Lung microvascular endothelial cell (primary cell): ENCODE measurements at places on chromosomes 3 and 15. TPM values are rescaled to one million over a fixed set of nuclear protein-coding genes. Genes with fewer than 3 reads are reported as not detected.

The MEGF11 gene
- total RNA-seq: under 0.01 TPM in 1 of 2 replicates, not detected in the other

The MEIS2 gene
- total RNA-seq: 16.6 and 17.3 TPM in 2 replicates

The ZNF80 gene
- total RNA-seq: not detected in 2 replicates

The EBLN2 gene
- total RNA-seq: 2.0 and 3.0 TPM in 2 replicates

The GP5 gene
- under 0.01 and 0.20 TPM in 2 replicates for total RNA-seq

The SPTSSB gene
- total RNA-seq: not detected in 2 replicates

GRCh38 chr3:164186095-164186494 is 892.2 kb downstream of the SI start:
- DNase-seq: no peak

GRCh38 chr15:94523873-94524272 is 292.5 kb downstream of the MCTP2 start:
- DNase-seq: no peak

- DNase-seq: peak; percentile 30
Measured at GRCh38 chr15:40146037-40146436, 14.8 kb upstream of the BUB1B start.

- DNase-seq: peak; percentile 57
Measured at GRCh38 chr15:70770863-70771262, 7.5 kb upstream of the UACA start.

GRCh38 chr3:105353485-105354161 is 13.1 kb upstream of the ALCAM start:
- peak; percentile 77 for DNase-seq

GRCh38 chr3:39136533-39137434 is 16.6 kb downstream of the CSRNP1 start:
- DNase-seq: no peak

GRCh38 chr3:100880072-100880471 is 113.1 kb downstream of the ABI3BP start:
- DNase-seq: no peak

DNA sequence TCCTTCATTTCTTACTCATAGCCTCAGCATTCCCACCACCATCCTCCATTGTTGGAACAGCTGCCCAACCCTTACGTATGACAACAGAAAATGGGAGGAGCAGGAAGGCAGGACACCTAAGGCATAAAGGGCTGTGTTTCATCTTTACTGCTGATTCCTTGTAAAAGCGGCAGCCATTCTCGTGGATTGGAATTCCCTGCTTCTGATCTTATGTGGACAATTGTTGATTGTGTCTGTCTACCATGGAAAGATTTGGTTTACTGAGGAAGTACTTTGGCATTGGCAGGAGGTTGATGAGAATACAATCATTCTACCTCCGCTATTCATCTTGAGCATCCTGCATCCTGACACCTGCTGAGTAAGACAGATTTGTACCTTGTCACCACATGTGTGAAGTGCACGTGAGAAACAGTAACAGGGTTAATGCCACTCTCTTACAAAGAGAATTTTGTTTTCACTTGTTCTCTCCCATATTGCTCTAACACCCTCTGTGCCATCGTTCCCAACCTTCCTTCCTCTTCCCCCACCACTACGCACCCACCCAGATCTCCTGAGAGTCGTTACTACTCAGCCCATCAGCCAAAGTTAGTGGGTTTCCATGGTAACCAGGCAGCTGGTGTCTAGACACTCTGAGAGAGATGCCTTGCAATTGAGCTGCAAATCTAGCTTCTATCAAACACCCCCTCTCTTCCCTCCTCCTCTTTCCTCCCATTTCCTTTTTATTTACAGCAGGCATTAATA is 75.7 kb downstream of the GAP43 start:
- DNase-seq: no peak

DNA sequence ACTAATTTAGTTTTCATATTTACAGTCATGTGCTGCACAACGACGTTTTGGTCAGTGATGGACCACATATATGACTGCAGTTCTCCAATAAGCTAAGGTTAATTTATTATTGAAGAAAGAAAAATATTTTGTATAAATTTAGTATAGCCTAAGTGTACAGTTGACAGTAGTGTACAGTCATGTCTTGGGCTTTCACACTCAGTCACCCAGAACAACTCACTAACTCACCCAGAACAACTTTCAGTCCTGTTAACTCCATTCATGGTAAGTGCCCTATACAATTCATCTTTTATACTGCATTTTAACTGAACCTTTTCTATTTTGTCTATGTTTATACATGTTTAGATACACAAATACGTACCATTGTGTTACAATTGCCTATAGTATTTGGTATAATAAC is 3.8 kb upstream of the GABRR3 start:
- DNase-seq: no peak

DNA sequence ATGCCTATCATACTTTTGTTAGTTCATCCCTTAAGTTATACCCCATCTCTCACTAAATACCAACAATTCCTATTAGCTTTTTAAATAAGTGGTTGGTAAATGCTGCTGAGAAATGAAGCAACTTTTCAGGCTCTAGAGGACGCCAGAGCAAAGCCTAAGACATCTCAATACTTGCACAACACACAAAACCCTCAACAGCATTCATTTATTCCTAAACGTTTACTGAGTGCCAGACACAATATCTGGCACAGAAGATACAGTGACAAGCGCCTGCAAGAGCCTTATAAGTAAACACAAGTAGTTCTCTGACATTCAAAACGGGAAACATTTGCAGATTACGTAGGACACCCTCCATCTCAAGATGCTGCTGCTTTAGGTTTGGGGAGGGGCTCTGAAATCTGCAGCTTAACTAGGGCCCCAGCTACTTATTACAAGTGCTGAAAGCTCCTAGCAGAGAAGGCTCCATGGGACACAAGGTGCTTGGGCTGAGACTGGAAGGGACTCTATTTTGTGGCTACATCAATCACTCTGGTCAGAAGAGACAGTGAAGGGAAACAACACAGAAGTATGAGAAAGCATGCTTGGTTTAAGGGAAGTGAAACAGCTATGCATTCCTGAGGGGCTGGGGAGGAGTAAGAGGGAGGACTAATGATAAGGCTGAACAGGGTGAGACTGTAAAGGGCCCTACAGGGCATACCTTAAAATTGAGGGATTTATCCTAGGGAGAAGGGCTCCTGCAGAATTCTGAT is 311.3 kb downstream of the PLCL2 start:
- no peak for DNase-seq
